Caki2 (cell line): ENCODE measurements at places on chromosomes 6 and 20. TPM values are rescaled to one million over a fixed set of nuclear protein-coding genes. Genes with fewer than 3 reads are reported as not detected.

DNA sequence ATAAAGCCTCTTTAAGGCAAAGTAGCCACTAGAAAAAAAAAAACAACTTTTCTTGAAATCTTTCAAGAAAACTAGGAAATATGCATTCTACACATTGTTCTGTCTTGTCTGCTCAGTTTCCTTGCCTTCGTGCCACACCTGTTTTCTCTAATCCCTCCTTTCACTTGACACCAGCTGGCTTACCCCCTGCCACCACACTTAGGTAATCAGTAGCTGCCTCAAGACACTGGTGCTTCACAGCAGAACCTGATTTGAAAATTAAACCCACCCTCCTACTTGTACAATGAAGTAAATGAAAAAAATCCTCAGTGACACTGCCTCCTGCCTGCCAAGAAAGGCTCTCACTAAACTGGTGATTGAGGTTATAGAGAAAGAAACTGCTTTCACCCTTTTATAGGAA, 45.8 kb upstream of the SCML4 start:
- DNase-seq: no peak

TMEM181 gene
- 7.6 and 12.5 TPM in 2 replicates for total RNA-seq

BEND3 gene
- 2.3 and 2.6 TPM in 2 replicates for total RNA-seq

DNA sequence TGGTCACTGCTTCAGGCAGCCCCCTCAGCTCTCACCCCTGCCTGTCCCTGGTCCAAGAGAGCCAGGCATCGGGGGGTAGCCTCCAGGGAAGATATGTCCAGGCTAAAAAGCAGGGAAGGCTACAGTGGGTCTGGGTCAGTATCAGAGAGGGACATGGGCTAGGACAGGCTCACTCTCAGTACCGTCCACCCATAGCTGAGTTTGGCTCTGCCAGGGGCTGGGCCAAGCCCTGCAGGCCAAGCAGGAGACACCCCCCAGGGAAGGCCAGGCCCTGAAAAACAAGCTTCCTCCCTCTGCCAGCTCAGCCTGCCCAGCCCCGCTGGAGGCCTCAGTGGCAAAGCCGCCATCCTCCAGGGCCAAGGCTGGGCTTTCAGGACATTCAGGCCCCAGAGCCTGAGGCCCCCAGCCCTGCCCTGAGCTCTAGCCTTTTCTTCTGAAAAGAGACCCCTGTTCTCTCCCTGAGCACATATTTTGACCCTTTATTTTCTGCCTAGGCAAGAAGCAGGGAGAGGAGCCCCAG, 28.6 kb upstream of the TGM2 start:
- no peak for DNase-seq

PSORS1C1 gene
- total RNA-seq: 0.20 and 1.8 TPM in 2 replicates

GRCh38 chr20:24488064-24488799, 18.8 kb downstream of the SYNDIG1 start:
- no peak for DNase-seq

GRCh38 chr6:152587473-152587872, 49.7 kb downstream of the SYNE1 start:
- DNase-seq: no peak

DNA sequence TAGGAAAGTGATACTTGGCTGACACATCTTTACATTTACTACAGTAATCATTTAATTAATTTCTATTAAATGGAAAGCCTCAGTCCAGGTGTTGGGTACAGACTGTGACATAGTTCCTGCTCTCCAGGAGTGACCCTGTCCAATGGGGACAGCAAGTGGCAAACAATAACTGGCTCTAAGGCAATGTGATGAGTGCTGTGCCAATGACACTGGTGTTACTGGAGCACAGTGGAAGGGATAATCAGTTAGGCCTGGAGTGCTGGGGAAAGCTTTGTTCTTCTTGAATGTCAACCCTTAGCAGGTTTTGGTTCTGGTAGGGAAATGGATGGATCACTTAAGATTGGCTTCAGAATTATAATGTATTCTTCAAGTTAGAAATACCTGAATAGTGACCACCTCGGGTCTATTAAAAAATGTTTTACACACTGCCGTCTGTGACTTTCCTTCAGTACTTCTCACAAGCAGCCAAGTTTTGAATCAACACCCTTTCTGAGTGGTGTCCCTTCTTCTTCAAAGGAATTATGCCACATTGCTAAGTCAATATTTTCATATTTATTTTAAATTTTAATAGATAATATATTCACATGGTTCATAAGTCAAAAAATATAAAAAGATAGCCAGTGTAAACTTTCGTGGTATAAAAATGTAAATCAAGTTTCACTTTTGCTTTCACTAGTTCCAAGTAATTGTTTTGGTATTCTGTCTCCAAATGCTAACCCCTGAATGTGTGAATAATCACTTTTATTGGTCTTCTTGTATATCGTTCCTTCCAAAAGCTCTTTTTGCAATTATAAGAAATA, 9.6 kb downstream of the CMTR1 start:
- no peak for DNase-seq

DDO gene
- total RNA-seq: 2.1 and 6.9 TPM in 2 replicates

C4A gene
- total RNA-seq: 0.30 TPM in 1 of 2 replicates, not detected in the other

DNA sequence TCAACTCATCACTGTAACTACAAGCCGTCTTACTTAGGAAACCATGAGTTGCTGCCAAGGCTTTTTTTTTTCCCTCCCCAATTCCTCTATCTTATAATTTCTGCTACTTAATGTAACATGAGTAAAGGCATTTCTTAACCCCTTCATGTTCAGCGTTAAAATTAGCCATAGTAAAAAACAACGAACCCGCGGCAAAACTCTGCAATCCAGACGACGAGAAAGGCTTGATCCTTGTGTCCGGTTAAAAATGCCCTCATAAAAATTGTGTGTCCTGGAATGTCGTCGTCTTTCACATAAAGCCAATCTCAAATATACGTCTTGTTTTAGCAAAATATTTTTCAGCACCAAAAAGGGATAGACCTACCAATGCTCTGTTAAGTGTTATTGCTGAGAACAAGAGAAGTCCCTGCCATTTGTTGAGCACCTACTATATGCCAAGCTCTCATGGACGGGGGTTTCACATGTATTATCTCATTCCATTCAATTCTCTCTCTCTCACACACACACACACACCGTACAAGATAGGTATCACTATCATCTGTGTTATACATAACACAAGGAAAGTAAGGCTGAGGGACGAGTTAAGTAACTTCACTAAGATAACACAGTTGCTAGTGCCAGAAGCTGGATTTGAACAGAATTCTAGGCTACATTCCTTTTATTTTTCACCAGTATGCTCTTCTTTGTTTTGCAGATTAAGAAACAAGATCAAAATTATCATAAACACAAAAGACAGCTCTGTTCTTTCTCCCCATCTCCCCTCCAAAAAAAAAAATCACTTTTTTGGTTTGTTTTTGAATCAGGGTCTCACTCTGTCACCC, 683 bp upstream of the ARHGAP18 start:
- no peak for DNase-seq

DNA sequence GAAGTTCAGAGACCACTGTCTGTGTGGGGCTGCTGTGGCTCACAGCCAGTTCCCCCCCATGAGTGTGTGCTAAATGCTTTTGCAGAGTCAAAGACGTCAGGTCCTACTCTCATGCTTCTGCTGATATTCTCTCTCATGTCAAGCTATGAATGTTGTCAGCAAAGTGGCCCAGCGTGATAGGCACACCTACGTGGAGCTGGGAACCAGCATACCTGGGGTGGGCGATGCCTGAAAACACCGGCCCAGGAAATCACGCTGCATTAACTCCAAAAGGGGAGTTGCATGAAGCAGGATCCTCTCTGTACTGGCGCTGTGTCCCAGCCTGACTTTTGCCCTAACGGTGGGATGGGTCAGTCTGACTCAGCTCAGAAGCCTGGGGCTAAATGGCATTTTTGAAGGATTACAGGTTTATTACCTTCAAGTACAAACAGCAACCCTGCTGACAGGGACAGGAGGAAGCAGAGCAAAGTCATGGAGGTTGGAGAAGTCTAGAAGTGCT, 9.0 kb upstream of the MRPS10 start:
- DNase-seq: peak; percentile 97

DNA sequence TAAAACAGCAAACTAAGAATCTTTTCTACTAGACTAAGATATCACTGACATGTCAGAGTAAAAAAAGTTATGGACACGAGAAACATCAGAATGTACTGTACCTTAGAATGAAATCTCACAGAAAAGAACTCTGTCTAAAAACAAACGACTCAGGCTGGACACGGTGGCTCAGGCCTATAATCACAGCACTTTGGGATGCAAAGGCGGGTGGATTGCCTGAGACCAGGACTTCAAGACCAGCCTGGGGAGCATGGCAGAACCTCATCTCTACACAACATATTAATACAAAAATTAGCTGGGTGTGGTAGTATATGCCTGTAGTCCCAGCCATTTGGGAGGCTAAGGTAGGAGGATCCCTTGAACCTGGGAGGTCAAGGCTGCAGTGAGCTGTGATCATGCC, 122.6 kb downstream of the PRND start:
- DNase-seq: no peak

DNA sequence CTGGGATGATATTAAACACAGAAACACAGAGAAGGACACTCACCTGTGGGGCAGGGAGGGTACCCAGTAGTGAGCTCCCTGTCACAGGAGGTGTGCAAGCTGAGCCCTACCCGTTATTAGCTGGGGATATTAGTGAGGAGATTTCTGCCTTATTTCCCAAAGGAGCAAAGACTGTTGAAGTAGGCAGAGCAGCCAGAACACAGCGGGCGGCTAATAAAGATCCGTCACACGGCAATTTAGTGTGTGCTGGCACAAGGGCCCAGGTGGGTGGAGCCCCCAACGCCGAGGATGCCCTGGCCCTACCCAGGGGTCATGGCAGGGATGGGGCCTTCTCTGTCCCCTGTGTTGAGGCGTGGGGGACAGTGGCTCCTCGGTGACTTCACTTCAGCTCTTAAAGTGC, 8.3 kb downstream of the VSTM2L start:
- no peak for DNase-seq

GNMT gene
- 1.5 TPM in 1 of 2 replicates, not detected in the other for total RNA-seq

THBS2 gene
- total RNA-seq: not detected in 2 replicates

DNA sequence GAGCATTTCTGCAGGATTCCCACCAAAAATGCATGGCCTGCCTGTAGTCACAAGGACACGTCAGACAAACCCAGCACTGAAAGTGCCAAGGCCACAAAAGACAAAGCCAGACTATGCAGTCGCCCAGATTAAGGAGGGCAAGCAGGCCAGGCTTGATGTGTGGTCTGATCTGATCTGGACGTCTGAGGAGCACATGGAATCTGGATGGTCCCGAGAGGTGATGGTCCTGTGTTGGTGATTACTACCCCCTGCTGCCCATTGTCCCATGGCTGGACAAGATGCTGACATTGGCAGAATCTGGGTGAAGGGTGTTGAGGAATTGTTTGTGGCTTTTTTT, 17.1 kb downstream of the NPEPL1 start:
- DNase-seq: no peak

IRF4 gene
- total RNA-seq: not detected in 2 replicates

SEMG1 gene
- not detected in 2 replicates for total RNA-seq
